Stimulated activated CD4-positive, alpha-beta T cell treated with anti-CD3 and anti-CD28 coated beads, Interleukin-1b, Interleukin-23, amount 100 ng/mL, for 4 hours (primary cell): ENCODE measurements at places on chromosomes 12 and 14.

- DNase-seq = no peak
Measured at GRCh38 chr14:88352698-88353097, 29.6 kb upstream of the KCNK10 start.

DNA sequence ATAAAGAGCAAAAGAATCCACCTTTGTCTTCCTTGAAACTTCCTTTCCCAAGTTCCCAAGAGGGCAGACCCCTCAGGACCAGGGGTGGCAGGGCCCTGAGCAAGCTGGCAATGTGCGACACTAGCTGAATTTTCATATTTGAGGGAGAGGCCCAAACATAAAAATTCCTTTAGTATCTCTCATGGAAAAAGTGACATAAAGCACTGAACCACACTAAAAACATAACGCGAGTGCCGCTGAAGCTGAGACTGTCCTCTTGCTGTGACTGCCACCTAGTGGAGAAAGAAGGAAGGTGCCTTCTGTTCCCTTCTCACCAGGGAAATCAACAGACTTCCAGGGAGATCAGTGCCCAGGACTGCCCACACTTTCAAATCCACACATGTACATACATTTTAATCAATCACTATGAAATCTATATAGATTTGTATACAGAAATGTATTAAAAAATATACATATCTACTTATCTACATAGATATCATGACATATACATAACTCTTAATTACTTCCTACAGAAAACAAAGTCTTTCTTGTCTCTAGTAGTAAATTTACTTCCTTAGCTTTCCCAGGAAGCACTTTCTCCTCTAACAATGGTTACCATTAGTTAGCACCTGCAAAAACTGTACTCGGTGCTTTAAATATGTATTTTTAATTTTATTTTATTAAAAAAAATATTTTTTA lies 53.8 kb downstream of the SSH1 start:
- DNase-seq = peak; percentile 63

DNA sequence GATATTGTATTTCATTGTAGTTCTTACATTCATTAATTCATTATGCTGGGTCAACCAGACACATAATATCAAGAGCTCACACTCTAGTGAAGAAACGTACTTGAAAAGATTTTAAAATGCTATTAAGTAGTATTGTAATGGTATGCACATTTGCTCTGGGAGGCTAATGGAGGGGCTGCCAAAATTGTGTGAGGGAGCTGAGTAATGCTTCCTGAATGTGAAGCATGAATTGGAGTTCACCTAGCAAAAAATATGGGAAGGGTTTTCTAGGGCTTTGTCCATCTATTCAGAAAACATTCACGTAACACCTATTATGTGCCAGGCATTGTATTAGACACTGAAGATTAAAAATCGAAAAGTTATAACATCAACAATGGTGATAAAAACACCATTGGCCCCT lies 403.8 kb upstream of the PDE3A start:
- DNase-seq = no peak

GRCh38 chr14:75566752-75567151 lies 11.7 kb upstream of the FLVCR2 start:
- DNase-seq = no peak

DNA sequence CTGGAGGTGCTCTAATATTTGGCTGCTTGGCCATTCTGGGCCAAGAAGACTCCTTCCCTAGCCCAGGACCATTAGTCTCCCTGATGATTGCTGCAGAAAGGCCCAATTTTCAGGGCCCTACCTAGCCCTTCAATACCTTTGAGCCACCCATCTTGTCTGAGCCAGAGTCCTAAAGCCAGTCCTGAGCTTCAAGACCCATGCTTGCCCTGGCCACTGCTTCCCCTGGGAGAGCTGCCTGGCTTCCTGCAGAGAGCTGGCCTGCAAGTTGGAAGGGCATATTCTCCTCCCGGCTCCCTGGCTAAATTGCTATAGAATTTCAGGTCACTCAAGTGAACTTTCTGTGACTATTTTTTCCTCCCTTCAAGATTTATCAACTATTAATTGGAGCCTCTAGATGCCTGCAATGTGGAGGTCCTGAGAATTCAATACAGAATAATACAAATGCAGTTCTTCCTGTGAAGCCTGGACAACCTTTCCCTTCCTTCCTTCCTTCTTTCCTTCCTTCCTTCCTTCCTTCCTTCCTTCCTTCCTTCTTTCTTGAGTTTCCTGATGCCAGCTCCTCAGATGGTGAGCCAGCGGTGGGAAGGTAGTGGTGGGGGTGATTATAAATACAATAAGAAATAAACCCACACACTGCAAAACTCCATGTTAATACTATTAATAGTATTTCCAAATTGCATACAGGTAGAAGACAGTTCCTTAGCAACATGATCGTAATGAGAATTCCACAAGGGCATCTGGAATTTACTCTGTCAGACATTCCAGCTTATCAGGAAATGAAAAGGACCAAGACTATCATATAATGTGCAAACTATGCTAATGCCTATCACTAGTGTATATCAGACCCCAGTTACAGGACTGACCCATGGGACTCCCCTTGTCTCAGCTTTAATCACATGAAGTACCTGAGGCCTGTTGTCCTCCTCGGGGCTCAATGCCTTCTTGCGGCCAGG lies 108.1 kb downstream of the ZFP36L1 start:
- no peak for DNase-seq

GRCh38 chr12:116708826-116709756 lies 28.8 kb downstream of the SPRING1 start:
- peak; percentile 22 for DNase-seq

GRCh38 chr14:42893183-42893582 lies 1286.5 kb downstream of the LRFN5 start:
- DNase-seq = no peak

- no peak for DNase-seq
Measured at GRCh38 chr12:57146092-57146491, 1.3 kb downstream of the LRP1-AS start.

DNA sequence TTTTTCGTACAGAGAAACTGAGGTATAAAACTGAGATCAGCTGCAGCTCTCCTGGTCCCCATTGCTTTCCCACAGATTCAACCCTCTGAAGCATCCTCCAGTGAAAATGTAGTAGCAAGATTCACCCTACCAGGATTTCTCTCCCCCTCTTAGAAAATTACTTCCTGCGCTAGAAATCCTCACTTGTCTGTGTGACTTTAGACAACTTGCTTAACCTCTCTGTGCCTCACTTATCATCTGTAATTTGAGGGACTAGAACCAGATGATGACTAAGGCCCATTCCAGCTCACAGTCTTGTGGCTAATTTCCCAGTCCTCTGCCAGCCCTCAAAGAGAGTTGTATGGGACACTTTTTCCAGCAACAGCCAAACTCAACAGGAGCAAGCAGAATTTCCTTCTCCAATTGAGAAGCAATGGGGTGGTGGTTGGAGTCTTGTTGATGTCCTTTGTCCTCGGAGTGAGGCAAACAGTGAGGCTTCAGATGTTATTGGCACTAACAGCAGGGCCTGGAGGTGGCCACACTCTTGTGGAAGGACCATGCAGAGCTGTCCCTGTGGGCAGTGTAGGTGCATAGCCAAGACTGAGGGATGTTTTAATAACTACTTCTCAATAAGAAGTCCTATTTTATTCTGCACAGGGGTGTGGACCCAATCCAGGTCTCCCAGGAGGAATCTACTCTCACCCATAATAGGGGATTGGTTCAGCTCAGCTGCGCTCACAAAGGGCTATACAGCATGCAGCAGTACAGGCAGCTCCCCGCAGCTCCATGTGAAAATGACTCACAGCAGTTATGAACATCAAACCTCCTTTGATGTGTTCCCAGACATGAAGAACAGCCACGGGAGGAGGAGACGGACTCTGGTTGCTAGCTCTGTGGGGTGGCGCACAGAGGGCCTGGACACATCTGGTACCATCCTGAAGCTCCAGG lies 200.1 kb downstream of the DAD1 start:
- DNase-seq = no peak

- no peak for DNase-seq
Measured at GRCh38 chr14:92135269-92135668, 13.5 kb downstream of the CPSF2 start.

GRCh38 chr14:79417961-79418360 lies 793.3 kb downstream of the DIO2 start:
- no peak for DNase-seq

DNA sequence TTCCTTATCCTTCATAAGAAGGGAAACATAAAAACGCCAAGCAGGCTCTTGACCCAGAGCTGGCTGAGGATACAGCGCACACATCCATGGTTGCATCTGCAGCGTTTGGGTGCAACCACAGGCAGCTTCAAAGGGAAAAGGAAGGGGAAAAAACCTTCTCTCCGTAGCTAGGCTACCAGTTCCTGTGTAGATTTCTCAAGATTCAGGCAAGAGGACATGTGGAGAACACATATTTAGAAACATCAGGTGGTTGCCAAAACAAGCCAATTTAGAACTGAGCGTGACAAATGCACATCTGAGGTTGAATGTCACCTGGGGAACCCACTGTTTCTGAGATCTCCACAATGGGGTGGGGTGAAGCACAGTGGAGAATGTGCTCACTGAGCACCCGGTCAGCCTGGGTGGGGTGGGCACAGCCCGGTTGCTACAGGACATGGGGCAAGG lies 78.3 kb upstream of the BDKRB2 start:
- no peak for DNase-seq

- peak; percentile 69 for DNase-seq
Measured at GRCh38 chr14:90382491-90383125, 14.2 kb upstream of the CALM1 start.

DNA sequence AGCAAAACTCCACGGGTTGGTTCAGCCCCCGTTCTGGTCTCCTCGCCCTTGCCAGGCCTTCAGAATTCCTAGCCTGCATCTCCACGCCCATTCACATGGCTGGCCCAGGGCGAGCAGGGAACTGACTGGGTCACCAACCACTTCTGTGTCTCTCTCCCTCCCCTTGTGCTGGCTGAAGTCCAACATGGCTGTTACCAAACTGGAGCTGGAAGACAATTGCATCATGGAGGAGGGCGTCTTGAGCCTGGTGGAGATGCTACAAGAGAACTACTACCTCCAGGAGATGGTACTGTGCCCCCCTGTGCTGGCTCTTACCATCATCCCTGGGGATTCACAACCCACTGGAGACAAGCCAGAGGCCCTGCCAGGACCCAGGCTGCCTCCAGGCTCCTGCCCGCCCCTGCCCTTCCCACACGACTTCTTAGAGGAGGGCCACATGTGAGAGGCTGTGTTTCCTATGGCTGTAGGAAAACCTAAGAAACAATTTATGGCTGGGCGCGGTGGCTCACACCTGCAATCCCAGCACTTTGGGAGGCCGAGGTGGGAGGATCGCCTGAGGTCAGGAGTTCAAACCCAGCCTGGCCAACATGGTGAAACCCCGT lies 9.9 kb downstream of the LRRC74A start:
- no peak for DNase-seq

GRCh38 chr12:102069707-102070106 lies 7.9 kb upstream of the WASHC3 start:
- no peak for DNase-seq

GRCh38 chr12:91094957-91095356 lies 16.3 kb downstream of the LUM start:
- no peak for DNase-seq

DNA sequence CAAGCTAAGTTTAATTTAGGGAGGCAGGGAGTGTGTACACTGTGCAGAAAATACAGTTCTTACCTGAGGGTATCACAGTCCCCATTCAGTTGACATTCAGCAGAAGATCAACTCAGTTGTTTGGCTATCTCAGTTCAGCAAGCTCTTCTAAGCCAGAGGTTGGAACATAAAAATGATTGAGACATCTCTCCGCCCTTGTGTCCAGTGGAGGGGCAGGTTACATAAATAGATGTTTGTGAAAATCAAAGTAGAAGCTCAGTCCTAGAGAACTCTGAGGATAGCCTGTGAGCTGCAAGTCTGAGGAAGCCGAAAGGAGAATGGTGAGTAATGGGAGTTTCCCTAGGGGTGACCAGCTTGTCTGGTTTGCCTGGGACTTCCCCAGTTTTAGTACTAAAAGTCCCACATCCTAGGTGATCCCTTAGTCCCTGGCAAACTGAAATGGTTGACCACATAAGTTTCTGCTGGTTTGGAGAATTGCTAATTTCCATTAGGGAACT lies 251.4 kb upstream of the ATP2B1 start:
- no peak for DNase-seq

DNA sequence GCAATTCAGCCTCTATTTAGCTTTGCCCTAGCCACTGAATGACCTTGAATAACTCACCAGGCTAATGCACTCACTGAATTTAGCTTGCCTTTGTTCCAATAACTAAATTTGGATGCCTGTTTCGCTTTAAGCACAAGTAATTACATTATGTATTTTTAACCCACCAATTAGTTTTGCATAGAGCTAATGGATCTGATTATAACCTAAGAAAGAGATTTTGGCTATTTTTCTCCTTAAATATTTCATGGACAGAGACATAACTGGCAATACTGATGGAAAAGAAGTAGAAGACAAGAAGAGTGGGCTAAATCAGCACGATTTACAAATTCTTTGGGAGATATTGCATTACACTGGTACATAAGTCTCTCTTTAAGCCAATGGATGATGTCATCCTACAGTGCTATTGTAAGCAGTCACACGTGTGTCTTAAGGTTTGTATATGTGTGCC lies 85.7 kb downstream of the AKAP6 start:
- no peak for DNase-seq

DNA sequence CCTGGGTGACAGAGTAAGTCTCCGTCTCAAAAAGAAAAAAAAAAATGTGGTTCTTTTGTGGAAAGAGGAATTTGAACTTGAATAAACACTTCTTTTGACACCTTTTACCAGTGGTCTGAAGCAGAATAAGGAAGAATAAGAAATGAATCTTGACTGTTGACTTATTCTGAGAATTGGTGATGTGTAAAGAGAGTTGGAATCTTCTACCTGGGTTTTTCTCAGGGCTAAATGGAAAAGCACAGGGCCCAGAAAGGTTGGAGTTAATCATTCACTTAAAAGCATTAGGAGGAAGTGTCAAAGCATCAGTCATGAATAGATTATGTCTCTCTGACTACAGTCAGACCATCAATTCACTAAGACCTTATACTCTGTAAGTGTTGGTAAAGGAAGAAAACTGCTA lies 13.9 kb downstream of the PNMA1 start:
- DNase-seq = no peak

DNA sequence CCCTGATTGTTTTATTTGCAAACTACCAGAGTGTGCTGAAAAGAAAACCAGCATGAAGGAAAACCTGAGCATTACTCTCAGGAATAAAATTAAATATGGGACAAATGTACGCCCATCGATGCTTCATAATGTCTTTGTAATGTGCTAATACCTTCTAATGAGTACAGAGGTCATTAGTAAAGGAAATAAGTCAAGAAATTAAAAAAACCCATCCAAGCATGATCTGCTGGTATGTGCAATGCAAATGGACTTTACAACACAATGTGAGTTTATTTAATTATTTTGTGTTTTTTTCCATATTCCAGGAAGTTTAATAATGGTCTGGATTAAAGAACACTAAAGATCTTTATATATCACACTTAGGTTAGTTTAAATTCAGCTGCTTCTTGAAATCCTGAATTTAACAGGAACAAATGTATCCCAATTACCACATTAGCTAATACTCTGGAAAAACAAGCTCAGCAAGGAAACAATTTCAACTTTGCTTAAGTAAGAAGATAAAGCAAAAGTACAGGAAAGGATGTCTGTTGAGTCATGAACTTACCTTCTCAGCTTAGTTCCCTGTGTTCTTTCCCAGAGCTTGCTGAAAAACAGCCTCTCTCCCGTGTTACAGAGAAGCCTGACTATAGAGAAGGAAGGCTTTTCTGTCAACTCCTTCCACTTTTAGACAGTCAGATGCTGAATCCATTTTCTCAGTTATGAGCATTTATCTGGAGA lies 179.3 kb upstream of the TMEM260 start:
- DNase-seq = no peak

GRCh38 chr12:22899184-22899583 lies 274.2 kb downstream of the ETNK1 start:
- no peak for DNase-seq
